ENCODE measurements at places on chromosomes 5 and 9.
A peak's percentile ranks its signal among the peaks of the same experiment; 100 is the strongest.

- no peak for DNase-seq
These were observed 183.7 kb downstream of the RGS3 start for GRCh38 chr9:113646946-113647914.

- no peak for DNase-seq
These were observed 25.0 kb upstream of the SLC9A3 start for GRCh38 chr5:549229-549628.

- DNase-seq: peak; percentile 58
These were observed 2.5 kb downstream of the MGAT1 start for GRCh38 chr5:180799902-180800801.

- no peak for DNase-seq
These were observed 178.8 kb upstream of the NREP start for GRCh38 chr5:111935835-111936234.

- DNase-seq: no peak
These were observed 49.9 kb upstream of the KCNN2 start for GRCh38 chr5:114311968-114312367.

DNA sequence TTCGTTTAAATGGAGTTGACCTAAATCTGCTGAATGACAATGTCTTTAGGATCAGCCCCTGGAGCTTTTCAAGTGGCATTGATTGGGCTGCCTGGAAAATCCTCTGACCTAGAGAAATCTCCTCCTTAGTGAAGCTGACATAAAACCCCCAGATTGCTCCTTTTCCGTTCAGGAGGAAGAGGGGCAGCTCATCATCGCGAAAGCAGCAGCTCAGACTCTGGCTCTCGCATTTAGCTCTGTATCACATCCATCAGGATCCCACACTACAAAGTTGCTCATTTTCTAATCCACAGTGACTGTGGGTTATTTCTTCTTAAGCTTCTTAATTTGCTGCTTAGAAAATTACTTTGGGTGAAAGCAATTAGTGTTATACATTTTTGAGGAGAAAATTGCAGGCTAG lies 373.7 kb downstream of the ENC1 start:
- DNase-seq: no peak

DNA sequence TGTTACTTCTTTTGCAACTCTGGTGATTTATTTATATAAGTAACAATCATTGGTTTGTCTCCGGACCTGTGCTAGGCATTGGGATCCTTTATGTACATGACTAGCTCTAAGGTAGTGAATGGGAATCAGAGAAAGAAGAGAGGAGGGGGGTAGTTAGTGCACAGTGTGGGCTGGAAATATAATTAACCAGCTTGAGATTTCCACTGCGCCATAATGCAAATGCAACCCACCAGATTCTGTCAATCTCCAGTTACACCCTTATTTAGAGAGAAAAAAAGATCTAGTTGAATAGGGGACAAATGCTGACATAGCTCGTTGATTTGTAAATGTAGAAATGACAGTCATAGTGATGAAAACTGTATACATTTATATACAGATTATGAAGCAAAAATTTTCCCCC lies 342.2 kb upstream of the SLC30A5 start:
- no peak for DNase-seq

- no peak for DNase-seq
These were observed 627.2 kb downstream of the IRX1 start for GRCh38 chr5:4222821-4223220.

GRCh38 chr5:79235634-79236361 lies at the start of gene JMY:
TSS of gene JMY (plus strand) at chr5:79236131. CDS start at chr5:79236651, 520 bp downstream.
- peak; percentile 91 for DNase-seq

DNA sequence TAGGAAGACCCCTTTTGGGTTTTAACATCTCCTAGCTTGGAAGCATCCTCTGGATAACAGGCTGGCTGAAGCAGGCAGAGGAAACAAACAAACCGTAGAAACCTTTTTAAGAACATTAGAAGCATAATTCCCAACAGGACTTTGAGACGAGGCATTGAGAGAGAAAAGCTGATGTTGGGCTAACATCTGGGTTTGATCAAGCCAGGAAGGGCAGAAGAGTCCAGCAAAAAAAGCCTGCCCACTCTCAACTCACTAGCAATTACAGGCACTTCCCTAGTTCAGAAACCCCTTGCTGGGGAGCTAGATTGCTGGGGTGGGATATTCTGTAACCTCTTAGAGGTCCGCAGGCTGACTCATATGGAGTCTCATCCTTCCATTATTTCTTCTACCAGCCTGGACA lies 75.4 kb upstream of the CTNNA1 start:
- no peak for DNase-seq

DNA sequence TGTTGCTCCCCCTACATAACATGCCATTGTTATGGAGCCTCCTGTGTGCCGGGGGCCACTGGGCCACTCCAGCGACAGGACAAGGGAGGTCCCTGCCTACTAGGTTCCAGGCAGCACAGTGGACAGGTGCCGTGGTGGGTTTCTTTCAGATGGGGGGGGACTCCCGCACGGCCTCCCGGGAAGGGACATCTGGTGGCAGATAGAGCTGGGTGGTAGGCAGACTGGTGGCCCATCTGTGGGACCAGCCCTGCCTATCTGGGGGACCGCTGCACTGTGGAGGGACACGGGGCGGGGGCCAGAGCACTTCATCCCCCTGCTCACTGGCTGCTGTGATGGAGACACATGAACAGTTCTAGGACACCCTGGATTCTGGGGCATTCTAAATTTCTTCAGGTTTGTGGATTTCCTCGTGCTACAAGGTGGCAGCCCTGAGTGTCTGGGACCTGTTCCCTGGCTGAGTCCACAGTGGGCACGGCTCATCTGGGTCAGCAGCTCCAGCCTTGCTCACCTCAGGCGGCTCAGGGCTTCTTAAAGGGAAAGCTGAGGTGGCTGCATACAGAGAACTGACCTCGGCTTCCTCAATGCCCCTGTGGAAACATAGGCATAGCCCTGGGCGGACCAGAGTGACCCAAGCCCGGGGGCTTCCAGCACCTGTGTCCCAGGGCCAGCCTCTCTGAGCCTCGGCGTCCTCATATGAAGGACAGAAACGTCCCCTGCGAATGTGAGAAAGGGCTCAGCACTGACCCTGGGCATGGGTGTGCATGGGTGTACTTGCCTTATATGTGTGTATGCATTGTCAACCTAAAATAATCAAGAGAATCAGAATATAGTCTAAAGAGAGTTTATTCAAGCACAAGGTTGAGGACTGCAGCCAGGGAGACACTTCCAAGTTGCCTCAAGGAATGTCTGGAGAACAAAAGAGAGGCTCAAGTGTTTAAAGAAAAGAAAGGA lies 22.5 kb downstream of the FGD3 start:
- no peak for DNase-seq

- DNase-seq: peak; percentile 82
These were observed 7.5 kb downstream of the NDST1 start for GRCh38 chr5:150515446-150515845.

GRCh38 chr5:68519143-68519542 lies 303.6 kb downstream of the PIK3R1 start:
- no peak for DNase-seq

GRCh38 chr5:135644816-135645215 lies 66.0 kb upstream of the CXCL14 start:
- DNase-seq: no peak
